ENCODE measurements at places on chromosomes 1 and 21.

DNA sequence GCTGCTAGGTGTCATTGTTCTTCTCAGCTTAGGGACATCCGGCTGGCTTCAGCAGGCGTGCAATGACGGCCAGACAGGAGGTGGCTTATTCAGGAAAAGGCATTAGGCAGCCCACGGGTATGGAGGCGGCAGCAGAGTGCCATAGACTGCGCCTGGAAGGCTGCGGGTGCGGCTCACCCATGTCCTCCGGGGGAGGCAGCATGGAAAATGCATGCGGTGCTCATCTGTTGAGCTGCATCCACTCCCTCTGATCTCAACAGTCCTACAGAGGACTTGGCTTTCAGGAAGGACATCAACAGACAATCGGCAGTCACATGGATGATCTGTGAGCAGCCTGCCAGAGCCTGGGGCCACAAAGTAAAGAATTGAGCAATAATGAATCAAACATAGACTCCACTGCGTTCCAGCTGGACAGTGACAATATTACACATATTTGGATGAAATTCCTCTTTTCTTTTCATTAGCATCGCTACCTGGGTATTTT lies 42.9 kb downstream of the UMODL1 start:
- DNase-seq, result peak; percentile 82

DNA sequence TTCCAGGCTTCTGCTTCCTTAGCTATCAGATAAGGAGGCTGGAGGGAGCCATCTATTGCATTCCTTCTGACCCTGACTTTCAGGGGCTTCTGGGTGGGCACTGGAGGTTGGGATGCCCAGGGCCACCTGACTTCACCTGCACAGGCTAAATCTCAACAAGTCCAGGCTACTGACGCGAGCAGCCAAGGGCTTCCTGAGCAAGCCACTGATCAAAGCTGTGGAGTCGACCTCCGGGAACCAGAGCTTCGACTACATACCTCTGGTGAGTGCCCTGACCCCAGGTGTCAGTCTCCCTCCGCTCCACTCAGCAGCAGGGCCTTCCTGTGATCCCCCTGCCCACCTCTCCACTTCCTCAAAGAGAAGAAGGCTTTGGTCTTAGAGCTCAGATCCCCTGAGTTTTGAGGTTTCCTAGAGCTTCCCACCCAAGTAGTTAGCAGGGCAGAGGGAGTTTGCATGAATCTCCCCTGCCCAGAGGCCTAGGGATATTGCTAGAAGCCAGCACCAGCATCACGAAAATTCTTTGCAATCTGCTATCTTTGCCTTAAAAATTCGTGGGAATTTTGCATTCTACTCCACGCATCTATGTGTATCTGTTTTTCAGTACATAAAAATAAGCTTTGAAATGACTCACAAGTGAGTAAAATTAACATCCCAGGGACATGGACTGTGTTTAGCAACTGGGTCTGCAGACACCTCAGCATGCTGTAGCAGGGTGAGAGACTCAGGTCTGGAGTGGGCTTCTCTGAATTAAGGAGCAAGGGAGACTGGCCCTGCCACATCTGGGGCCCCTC lies 61.4 kb downstream of the VWA5B1 start:
- no peak for DNase-seq

DNA sequence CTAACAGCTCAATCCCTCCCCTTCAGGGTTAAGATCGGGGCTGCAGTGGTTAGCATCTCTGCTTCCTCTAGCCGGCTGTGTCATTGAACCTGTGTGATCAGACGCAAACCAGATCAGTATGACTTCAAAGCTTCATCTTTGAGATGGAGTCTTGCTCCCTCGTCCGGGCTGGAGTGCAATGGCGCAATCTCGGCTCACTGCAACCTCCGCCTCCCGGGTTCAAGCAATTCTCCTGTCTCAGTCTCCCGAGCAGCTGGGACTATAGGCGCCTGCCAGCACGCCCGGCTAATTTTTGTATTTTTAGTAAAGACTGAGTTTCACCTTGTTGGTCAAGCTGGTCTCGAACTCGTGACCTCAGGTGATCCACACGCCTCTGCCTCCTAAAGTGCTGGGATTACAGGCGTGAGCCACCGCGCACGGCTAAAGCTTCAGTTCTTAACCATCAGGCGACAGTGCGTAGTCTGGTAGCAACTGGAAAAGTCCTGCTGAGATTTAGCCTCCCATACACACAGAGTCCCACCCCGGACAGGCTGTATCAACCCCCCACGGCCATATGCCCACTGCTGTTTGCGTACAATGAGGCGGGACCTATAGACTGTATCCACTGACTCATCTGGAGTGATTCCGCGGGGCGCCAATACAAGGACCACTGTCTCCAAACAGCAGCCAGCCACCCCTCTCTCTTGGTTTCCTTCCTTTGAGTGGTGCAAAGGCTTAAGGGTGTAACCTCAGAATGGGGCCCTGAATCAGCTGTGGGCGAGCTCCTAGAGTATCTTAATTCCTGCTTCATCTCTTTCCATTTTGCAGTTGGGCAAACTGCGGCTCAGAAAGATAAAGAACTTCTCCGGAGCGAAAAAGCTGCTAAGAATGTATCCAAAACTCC lies 23.3 kb downstream of the CELA3A start:
- DNase-seq, result peak; percentile 47

DNA sequence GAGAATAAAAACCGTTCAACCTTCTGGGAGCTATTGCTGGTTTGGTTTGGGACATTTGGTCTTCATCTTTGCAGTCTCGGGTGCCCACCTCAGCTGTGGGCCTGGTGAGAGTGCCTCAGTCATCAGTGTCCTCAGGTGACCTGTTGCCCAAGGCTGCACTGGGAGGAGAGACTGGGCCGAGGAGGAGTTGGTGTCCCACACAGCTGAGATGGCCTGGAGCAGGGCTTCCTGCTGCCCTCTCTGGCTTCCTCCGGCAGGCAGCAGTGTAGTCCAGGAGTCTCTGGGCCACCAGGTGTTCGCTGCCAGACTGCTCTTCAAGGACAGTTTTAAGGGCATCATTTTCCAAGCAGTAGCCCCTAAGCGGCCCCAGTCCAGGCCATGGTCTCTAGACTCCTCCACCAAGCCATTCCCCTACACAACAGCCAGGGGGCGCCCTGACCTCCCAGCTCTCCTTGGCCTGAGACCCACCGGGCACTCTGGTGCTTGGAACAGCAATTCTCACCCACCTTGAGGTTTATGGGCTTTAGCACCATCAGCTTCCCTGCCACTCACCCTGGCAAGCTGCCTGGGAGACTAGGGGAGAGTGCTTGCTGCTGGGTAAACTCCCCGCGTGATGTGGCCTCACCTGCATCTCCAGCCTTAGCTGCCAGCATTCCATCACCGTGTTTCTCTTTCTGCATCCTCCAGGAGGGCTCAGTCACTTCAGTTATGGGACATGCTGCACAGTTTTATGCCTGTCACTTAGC lies 9.1 kb upstream of the SYTL1 start:
- peak; percentile 40 for DNase-seq

DNA sequence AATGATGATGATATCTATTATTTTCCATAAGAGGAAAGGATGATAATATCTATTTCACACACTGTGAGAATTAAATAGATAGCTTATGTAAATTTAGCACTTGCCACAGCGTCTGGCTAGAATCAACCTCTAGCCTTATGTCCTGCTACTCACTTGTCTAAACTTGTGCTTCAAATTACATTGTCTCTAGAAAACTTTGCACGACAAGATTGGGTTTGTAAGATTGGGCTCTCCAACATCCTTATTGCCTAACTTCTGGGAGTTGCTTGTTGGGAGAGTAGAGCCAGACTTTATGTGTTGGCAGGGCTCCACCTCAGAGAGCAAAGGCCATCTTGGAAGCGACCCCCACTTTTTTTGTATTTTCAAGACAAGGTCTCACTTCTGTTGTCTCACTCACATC lies 50.0 kb upstream of the POGK start:
- no peak for DNase-seq

- DNase-seq, result no peak
These were observed at the start of gene STUM for GRCh38 chr1:226548256-226549093. Gene STUM, plus strand, starts transcription at chr1:226548764. Its CDS starts 141 bp downstream, at chr1:226548905.

DNA sequence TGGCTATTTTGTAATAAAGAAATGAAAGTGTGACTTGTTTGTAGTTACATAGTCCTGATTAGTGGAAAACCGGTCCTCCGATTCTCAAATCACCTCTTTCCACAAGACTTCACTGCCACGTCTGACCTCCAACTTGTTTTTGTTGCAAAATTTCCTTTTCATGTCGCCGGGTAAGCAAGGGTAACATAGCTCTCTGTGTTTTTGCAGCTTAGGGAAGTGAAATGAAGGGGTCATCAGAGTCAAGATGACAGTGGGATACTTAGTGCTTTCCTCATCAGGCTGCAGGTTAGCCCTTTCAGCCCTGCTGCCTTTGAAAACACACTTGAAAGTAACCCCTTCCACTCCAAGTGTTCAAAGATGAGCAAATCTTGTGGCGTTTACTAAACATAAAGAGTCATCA lies 217.9 kb downstream of the USP25 start:
- DNase-seq, result no peak

- no peak for DNase-seq
These were observed 141.8 kb downstream of the DISC1 start for GRCh38 chr1:231768416-231768815.

GRCh38 chr1:205301842-205302588 lies 19.5 kb downstream of the NUAK2 start:
- DNase-seq, result no peak

DNA sequence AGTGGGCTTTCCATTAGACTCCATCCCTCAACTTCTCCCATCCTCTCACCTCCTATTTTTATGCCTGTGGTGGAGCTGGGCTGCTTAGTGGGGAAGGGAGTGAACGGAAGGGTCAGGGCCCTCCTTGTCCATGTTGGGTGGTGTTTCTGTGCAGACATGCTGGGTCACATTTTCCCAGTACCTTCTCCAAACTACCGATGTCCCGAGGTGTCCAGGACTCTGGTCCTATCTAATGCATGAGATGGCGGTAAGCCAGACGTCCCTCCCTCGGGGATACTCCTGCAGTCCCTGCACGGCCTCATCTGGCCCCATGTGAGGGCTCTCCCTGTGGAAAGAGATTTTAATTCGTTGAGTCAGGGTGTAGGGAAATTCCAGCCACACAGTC lies 61.0 kb downstream of the OBSCN start:
- DNase-seq, result no peak

DNA sequence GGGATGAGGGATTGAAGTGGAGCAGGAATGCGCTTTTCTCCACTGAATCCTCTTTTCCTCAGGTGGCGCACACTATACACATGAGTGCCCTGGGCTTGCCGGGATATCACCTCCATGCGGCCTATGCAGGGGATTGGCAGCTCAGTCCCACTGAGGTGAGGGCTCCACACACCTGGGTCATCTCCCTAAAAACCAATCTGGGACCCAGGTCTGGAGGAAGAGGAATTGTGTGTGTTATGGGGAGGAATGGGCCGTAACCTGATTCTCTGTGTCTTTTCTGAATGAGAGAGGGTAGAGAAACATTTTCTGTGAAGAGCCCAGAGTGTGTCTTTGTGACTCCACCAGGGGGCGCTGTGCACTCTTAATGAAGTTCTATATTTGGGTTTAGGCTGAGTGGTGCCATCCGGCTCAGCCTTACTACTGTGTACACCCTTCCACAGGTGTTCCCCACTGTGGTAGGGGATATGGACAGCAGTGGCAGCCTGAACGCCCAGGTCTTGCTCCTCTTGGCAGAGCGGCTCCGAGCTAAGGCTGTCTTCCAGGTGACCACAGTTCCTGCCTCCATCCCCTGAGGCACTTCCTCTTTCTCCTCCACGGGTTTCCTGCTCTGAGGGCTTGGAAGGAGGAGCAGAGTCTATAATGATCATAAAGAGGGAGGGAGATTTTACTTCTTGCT lies 1.5 kb downstream of the TOMM40L start:
- peak; percentile 88 for DNase-seq

DNA sequence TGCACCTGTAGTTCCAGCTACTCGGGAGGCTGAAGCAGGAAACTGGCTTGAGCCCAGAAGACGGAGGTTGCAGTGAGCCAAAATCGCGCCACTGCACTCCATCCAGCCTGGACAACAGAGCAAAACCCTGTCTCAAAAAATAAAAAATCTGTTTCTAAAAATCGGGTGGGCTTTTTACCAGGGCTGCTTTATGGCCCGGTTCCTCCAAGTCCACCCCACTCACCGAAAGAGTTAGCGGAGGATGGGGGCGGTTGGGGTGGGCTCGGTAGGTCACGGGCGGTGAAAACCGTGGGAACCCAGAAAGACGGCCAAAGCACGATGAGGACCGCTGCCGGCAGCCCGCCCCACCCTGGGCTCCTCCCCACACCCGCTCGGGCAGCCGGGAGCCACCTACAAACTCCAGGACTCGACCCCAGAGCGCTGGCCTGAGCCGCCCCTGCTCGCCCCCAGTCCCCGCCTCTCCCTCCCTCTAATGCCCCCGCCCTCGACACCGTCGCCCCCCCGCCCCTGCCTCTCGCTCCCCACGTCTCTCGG lies 846 bp upstream of the PER3 start:
- DNase-seq, result peak; percentile 27

DNA sequence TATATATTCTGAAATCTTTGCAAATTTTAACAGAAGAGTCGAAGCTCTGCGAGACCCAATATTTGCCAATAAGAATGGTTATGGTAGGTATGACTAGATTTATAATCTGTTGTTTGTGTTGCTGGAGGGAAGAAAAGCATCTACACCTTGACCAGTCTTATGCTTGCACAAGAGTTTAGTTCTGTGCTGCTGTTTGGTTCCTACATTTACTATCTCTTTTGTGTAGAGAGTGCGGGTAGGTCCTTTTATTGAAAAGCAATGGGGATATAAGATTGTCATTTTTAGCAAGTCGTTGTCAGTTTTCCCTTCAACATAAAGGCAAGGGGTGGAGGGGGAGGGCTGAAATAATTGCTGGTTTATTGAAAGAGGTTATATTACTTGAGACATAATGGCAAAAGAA lies 396 bp downstream of the ELAVL4 start:
- DNase-seq, result no peak

DNA sequence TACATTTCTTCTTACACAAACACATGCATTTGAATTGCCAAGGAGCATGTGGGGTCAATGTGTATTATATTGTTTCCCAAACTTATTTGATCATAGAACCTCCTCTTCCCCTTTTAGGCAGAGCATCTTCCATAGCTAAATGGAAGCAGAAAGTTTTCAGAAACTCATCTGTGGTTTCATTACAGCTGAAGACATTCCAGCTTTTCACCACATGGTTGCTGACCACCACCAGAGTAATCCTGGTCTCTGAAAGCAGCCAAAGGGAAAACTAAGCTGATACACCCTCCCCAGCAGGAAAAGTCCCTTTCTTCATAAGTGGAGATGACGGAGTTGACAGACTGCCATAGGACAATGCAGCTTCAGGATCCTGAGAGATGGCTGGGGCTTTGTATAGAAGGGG lies 30.2 kb upstream of the OTUD3 start:
- DNase-seq, result no peak

DNA sequence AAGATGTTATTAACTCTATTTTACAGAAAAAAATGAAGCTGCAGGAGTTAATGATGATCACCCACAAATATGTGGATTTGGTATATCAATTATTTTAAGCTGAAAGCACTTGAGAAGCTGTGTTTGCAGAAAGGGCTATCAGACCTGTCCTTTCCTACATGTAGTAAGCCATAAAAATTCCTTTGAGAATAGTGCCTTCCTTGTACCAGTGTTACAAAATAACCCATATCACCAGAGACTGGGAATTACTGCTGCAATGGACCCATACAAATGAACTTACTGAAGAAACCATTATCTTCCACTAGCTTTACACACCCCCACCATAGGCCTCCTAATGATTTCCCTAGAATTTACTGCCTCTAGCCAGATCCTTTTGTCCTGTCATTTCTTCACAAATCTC lies 99.2 kb upstream of the ZRANB2 start:
- no peak for DNase-seq

All from COLO829 (cell line).